ENCODE measurements at places on chromosomes 12 and 14.

DNA sequence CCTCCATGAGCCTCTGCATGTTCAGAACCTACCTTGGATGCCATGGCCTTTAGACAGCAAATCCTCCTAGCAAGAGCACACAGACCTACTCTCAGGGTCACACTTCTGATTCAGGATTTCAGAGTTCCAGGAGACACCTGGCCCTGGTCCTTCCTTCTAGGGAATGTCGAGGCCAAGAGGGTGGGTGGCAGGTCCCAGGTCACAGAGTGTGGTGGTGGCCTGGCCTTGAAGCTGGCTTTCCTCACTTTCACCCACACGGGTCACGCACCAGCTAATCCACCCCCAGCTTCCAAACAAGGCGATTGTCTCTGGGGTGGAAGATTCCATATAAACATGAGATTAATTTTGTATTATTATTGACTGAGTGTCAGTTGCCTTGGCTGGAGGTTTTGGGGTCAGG, 328.3 kb upstream of the RTL1 start:
- H3K36me3 ChIP-seq, result no peaks in the 10 kb centered on the region
- no peak for DNase-seq
- no peaks in the 10 kb centered on the region for H3K4me1 ChIP-seq
- H3K27me3 ChIP-seq, result no peaks in the 10 kb centered on the region
- H3K27ac ChIP-seq, result no peak overlapping the region

GRCh38 chr12:25781232-25781631, 177.2 kb upstream of the RASSF8 start:
- no peak overlapping the region for H3K27ac ChIP-seq
- peaks cover 9% of the 10 kb centered on the region for H3K27me3 ChIP-seq
- no peak overlapping the region for H3K4me3 ChIP-seq
- H3K36me3 ChIP-seq, result no peaks in the 10 kb centered on the region
- no peak for DNase-seq

DNA sequence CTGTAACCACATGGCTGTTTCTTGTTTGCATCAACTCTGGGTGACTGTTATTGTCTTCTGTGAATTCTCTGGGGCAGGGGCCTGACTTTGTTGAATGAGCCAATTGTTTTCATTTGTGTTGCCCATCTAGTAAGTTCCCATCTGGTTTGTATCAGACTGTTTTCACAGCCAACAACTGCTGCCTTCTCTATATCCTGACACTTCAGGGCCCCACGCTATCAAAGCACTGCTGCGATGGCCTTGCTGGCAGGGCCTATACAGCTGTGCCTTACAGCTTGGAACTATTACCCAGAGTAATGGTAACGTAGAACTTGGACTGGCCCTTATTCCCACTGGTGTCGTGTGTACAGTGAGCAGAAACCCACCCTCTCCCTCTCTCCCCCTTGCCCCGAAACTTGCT, 104.3 kb upstream of the DACT1 start:
- no peak for DNase-seq
- peaks cover 1% of the 10 kb centered on the region for H3K36me3 ChIP-seq
- H3K4me1 ChIP-seq, result no peaks in the 10 kb centered on the region
- H3K4me3 ChIP-seq, result no peak overlapping the region
- H3K27me3 ChIP-seq, result no peaks in the 10 kb centered on the region
- H3K27ac ChIP-seq, result no peak overlapping the region

GRCh38 chr12:19528750-19529149, 89.5 kb downstream of the AEBP2 start:
- no peak overlapping the region for H3K4me3 ChIP-seq
- peaks cover 23% of the 10 kb centered on the region for H3K4me1 ChIP-seq
- H3K27me3 ChIP-seq, result no peaks in the 10 kb centered on the region
- DNase-seq, result no peak

GRCh38 chr14:61003571-61003970, 22.5 kb downstream of the SLC38A6 start:
- H3K4me3 ChIP-seq, result no peak overlapping the region
- no peaks in the 10 kb centered on the region for H3K27me3 ChIP-seq
- H3K27ac ChIP-seq, result no peak overlapping the region
- H3K4me1 ChIP-seq, result no peaks in the 10 kb centered on the region
- peaks cover 2% of the 10 kb centered on the region for H3K36me3 ChIP-seq
- DNase-seq, result no peak

DNA sequence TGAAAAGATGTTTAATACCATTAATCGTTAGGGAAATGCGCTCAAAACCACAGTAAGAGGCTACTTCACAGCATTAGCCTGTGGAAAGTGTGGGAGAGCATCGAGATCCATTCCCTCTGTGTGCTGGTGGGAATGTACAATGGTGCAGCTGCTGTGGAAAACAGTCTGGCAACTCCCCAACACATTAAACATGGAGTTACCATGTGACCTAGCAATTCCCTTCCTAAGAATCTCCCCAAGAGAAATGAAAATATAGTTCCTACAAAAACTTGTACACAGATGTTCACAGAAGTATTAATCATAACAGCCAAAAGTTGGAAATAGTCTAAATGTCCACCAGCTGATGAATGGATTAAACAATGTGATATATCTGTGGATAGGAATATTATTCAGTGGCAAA, 23.8 kb downstream of the MLXIP start:
- DNase-seq, result no peak
- no peak overlapping the region for H3K27ac ChIP-seq
- peaks cover 64% of the 10 kb centered on the region for H3K4me1 ChIP-seq
- H3K4me3 ChIP-seq, result no peak overlapping the region

Measured in activated naive CD8-positive, alpha-beta T cell treated with anti-CD3 and anti-CD28 coated beads, Interleukin-2, amount 10 ng/mL, durations not matched to agents 7 days and 5 days (primary cell).